NAMALWA (cell line): ENCODE measurements at places on chromosomes 4 and X.

DNA sequence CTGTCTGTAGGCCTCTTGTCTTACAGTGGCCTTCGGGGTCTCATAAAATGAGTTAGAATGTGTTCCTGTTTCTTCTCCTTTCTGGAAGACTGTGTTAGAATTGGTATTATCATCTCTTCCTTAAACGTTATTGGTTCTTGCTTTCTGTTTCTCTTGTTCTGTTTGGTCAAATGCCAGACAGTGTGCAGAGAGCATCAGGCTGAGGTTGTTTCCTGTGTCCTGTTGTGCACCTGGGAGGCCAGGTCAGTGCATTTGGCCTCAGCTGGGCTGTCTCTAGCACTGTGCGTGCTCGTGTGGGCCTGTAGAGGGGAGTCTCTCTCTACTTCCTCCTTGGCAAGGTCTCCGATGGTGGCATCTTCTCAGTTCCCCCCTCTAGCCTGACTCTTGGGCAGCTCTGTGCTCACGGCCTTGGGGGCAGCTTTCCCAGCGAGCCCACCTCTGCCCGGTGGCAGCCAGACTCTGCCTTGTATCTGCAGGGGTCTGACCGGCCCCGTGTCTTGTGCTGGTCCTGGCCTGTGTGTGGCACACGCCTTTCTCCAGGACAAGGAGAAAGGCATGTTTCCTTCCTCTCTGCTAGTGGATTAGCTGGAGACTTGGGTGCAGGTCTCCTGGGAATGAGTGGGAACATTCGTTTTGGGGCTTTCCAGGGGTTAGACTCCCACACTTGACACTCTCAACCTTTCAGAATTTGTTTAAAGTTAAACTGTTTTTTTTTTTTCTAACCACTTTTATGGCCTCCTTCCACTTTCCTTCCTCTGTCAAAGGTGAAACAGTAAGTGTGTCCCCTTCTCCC, 62.3 kb downstream of the FAM193A start:
- peak; percentile 76 for DNase-seq

DNA sequence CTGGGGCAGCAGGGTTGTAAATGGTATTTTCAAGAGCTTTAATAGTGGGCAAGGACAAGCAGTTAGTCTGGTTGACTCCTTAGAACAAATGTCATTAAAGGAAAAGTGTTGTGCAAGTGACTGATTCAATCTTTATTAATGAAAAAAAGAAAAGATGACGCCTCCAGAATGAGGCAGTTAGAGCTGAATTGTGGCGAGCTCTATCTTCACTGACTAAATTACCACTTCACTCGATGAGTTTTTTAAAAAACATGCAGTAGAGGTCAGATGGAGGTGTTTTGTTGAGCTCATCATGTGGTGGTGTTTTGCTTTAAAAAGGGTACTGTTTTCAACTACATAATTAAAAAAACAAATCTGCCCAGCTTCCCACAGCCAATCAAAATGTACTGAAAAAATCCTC, 28.1 kb upstream of the TENM3 start:
- DNase-seq = no peak

GRCh38 chr4:128153800-128154199, 92.7 kb downstream of the LARP1B start:
- DNase-seq = no peak

DNA sequence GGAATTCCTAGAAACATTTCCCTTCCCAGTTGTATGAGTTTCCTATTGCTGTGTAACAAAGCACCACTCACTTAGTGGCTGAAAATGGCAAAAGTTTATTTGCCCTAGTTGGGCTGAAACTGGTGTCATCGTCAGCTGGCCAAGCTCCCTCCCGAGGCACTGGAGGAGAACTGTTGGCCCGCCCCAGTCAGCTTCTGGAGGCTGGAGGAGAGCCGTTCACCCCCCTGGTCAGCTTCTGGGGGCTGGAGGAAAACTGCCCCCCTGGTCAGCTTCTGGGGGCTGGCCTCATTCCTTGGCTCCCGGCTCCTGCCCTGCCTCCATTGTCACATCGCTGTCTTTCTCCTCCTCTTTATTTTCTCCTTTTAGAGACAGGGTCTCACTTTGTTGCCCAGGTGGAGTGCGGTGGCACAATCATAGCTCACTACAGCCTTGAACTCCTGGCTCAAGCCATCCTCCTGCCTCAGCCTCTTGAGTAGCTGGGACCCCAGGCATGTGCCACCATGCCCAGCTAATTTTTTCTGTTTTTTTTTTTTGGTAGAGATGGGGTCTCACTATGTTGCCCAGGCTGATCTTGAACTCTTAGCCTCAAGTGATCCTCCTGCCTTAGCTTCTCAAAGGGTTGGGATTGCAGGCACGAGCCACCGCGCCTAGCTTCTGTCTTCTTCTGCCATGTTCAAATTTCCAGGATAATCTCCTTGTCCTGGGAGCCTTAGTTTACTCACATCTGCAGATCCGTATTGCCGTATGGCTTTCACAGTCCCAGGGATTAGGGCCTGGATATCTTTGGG, 3.2 kb downstream of the RGS12 start:
- no peak for DNase-seq

DNA sequence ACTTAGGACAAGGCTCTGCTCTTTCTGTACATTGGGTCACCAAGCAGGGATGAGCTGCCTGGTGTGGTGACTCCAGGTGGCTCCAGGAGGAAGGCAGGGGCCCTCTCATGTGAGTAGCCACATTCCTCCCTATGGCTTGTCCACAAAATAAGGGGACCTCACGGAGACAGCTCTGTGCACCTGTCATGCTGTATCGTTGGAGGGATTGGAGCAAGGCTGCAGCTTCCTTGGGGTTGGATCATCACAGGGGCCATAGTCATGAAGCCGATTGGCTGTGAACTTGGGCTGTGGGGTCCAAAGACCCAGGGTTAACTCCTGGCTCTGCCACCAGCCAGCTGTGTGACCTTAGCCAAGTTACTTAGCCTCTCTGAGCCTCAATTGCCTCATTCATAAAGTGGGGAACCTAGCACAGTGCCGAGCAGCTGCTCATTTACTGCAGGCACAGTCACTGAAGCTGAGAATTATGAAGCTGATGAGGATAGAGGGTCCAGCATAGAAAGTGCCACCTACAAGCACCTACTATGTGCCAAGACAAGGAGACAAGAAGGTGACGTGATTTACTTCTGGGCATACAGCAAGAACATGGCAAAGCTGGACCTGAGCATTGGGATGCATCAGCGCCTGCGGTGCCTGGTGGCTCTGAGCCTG, 11.8 kb upstream of the KIAA0232 start:
- no peak for DNase-seq

- no peak for DNase-seq
Measured at GRCh38 chrX:96846841-96847240, 36.9 kb upstream of the RPA4 start.

DNA sequence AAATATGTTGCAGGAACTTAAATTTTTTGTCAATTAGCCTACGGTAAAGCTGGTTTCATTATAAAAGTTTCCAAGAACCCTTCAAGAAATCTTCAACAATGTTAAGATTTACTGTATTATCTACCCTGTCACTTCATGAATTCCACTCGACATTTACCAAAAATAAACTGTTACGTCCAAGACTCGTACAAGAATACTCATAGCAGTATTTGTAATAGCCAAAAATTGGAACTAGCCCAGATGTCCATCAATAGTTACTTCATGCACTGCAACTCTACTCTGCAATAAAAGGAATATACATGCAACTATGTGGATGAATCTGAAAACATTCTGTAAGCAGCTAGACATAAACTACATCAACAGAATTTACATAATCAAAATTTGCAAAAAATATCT, 13.4 kb downstream of the RBMX start:
- DNase-seq = no peak

DNA sequence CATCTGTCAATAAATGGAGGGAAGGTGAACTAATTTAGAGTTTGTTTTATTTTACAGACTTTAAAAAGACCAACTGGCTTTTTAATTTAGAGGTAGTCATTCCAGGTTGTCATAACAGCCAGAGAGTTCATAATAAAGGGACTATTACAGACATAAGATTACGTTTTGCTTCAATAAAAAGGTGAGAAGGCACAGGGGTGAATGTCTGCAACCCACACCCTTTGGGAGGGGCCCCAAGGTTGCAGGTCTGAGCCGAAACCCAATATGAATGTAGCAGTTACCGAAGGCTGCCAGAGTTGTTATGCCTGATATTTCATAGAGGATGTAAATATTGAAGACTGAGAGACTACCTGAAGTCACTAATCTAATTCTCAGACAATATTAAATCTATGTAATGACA, 329.7 kb upstream of the GALNT7 start:
- DNase-seq = no peak

DNA sequence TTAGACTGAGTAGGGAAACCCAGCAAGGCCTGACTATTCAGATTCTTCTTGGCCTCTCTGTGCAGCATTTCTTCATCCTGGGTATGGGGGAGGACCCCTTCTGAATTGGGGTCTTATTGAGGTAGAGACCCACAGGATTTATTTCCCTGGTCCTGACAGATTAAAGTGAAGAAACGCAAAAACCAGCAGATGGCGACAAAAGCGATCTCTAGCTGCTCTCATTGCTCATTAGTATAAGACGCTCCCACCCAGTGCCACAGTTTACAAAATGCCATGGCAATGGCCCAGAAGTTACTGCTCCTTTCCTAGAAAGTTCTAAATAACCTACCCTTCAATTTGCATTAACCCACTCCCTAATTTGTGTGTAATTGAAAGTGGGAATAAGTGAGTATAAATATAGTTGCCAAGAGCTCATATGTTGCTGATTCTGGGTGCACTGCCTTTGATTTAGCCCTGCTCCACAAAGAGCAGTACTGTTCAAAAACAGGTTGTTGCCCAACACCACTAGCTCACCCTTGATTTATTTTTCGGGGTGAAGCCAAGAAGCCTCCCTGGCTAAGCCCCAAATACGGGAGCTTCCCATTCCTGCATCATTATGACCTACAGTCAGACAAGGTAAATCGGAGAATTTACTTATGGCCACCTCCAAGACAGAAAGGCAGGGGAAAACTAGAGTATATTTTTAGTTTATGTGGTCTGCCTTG, 3.7 kb upstream of the BEX4 start:
- DNase-seq = peak; percentile 58

GRCh38 chr4:38113551-38113950, 153.4 kb downstream of the PTTG2 start:
- no peak for DNase-seq

- peak; percentile 49 for DNase-seq
Measured at GRCh38 chr4:84578540-84579402, 4.2 kb upstream of the CDS1 start.

GRCh38 chr4:138063581-138063980, 178.6 kb downstream of the SLC7A11 start:
- DNase-seq = no peak

- DNase-seq = no peak
Measured at GRCh38 chr4:25813448-25814106, 49.2 kb downstream of the SEL1L3 start.

GRCh38 chr4:179709961-179710624, 2267.9 kb upstream of the AGA start:
- no peak for DNase-seq

GRCh38 chr4:172188248-172188988, 375.2 kb downstream of the GALNTL6 start:
- no peak for DNase-seq

- no peak for DNase-seq
Measured at GRCh38 chr4:109547394-109547793, 12.7 kb upstream of the MCUB start.

DNA sequence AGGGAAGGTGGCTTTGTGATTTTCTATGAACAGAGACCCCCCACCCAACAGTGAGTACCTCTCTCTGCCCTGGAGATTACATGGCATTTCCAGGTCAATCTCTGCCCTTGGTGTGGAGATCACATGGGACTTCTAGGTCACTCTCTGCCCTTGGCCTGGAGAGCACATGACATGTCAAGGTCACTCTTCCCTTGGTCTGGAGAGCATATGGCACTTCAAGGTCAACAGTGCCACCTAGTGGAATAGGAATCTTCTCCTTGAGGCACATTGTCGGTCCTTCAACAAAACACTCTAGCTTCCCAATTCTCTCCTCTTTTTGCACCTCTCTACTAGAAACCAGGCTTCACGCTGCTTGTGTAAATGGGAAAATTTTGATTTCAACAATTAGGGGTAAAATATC, 66.2 kb upstream of the TACR3 start:
- DNase-seq = peak; percentile 75

DNA sequence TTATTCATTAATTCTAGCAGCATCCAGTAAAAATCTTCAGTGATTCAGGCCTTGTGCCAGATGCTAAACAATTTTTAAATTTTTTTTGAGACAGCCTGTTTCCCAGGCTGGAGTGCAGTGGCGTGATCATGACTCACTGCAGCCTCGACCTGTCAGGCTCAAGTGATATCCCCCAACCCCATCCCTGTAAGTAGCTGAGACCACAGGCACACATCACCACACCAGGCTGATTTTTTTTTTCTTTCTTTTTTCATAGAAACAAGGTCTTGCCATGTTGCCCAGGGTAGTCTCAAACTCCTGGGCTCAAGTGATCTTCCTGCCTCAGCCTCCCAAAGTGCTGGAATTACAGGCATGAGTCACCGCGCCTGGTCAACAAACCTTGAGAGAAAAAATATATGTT, 705.5 kb downstream of the ARAP2 start:
- DNase-seq = no peak

DNA sequence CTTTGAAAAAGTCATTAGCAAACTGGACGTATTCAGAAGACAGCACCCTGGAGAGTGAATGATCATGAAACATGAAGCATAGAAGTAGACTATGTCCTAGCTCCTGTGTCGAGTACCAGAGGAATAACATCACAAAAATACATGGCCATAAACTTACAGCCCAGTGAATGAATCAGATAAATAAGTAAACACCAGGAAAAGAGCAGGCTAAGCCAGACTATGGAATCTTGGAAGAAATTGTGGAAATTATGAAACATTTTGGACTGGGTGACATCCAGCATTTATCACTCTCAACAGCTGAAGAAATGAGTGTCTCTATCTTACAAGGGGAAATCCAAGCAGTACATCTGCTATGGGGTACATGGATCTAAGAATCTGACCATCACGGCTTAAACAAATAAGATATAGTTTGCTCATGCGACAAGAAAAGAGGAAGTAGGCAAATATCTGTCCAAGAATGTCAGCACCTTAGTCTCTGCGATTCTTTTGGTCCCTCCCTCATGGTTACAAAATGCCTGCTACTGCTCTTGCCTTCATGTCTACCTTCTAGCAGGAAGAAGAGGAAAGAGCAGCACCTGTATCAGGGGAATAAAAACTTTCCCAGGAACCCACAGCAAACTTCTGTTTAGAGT, 481.5 kb downstream of the BCOR start:
- peak; percentile 30 for DNase-seq

DNA sequence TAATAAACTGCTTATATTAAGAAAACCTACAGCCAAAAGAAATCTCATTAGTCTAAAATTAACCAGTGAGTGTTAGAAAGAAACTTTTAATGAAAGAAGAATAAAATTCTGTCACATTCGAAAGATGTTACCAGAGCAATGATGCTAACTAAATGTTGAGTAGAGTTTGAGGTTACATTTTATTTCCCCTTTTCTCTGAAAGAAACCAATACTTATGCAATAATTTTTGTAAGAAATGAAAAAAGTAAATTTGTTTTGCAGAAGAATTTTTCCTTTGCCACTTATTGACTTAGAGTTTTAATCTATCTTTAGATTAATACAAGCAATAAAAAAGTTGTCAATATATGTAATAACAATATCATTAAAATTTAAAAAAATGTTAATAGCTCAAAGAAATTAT, 574.0 kb upstream of the GALNTL6 start:
- no peak for DNase-seq
